Epithelial cell of prostate (primary cell): ENCODE measurements at places on chromosomes 13 and 19.

- DNase-seq, result no peak
Measured at GRCh38 chr13:98942997-98943396, 34.9 kb downstream of the DOCK9 start.

GRCh38 chr13:80496721-80497397 lies 155.9 kb upstream of the SPRY2 start:
- DNase-seq, result no peak

DNA sequence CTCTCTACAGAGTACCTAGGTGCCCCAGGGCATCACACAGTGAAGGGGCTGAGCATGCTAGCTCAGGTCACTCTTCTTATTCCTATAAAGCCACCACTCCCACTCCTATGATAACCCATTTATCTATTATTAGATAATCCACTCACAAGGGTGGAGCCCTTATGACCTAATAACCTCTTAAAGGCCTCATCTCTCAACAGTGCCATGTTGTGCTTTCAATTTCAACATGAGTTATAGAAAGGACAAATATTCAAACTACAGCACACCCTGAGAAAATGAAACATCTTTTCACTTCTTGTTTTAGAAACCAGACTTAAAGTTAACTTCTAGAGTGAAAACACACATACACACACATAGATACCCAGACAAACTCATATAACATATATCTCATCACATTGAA lies 1494.9 kb upstream of the MIR17HG start:
- DNase-seq, result no peak

GRCh38 chr19:10501971-10502523 lies 1.1 kb downstream of the KEAP1 start:
- DNase-seq, result no peak

DNA sequence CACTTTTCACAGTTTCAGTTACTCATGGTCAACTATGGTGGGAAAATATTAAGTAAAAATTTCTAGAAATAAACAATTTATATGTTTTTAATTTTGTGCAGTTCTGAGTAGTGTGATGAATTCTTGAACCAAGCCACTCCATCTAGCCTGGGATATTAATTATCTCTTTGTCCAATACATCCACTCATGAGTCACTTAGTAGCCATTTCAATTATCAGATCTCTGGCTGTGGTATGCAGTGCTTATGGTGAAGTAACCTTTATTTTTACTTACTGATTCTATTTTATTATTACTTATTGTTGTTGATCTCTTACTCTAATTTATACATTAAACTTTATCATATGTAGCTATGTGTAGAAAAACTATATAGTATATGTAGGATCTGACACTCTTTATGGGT lies 128.9 kb upstream of the KLHL1 start:
- no peak for DNase-seq

GRCh38 chr13:24215126-24215525 lies 54.6 kb downstream of the SPATA13 start:
- DNase-seq, result no peak

DNA sequence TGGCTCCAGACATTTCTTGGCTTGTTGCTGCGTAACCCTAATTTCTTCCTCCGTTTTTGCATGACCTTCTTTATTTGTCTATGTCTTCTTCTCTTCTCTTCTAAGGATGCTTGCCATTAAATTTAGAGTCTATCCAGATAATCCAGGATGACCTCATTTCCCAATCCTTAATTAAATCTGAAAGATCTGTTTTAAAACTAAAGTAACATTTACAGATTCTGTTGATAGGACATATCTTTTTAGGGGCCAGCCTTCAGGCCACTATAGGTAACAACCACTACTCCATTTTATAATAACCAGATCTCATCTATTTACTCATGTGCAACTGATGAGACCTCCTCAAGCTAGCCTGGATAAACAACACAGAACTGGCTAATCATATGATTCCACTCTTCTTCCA lies 490.5 kb upstream of the SLC10A2 start:
- no peak for DNase-seq

GRCh38 chr13:27001705-27002104 lies 169.9 kb downstream of the USP12 start:
- DNase-seq, result no peak
